ENCODE measurements at places on chromosomes 5 and 9.

DNA sequence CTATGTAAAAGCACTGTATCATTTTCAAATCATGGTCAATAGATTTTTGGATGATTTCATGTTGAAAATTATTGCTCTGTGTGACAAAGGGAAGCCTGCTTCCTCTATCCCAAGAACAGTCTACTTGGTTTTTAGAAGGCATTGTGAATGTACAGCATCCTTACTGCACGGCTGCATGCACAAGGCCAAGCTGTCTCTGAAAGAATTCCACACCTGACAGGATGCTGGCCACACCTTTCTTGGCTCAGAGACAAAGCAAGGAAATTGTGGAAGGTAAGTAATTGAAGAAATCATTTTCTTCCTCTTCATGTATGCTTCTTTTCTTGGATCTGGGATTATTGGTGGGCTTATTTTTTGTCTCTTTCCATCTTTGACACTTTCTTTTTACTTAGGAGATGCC, 53.7 kb upstream of the VCAN start:
- no peak for DNase-seq

- DNase-seq: no peak
Measured at GRCh38 chr9:124765439-124765835, 5.7 kb downstream of the NR6A1 start.

DNA sequence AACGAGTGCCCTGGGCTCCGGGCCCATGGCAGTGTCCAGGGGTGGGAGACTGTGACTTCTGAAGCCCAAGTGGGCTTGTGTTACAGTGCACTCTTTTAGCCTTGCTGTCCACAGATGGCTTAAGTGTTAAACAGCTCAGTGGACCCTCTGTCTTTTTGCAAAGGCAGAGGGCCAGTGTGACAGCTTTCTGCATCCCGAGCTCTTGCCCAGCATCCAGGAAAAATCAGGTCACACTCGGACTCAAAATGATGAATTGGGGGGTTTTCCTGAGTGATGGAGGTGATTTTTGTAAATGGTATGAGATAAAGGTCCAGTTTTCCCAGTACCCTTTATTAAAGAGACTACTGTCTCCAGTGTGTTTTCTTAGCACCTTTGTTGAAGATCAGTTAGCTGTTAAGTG, 321.3 kb upstream of the GRAMD2B start:
- no peak for DNase-seq

- DNase-seq: no peak
Measured at GRCh38 chr5:169609716-169610115, 26.1 kb downstream of the SPDL1 start.

GRCh38 chr5:112192866-112193265, 226.2 kb downstream of the EPB41L4A start:
- no peak for DNase-seq

- no peak for DNase-seq
Measured at GRCh38 chr5:172545291-172545801, 91.0 kb upstream of the SH3PXD2B start.
